ENCODE measurements at places on chromosomes 13 and 19. TPM values are rescaled to one million over a fixed set of nuclear protein-coding genes. Genes with fewer than 3 reads are reported as not detected.

UBXN6 gene
- 51.0 TPM for total RNA-seq

CCNA1 gene
- total RNA-seq, result 1.5 TPM

KLHL1 gene
- not detected for total RNA-seq

ZNF665 gene
- total RNA-seq, result 1.6 TPM

ATG4D gene
- 37.3 TPM for total RNA-seq

ZNF724 gene
- total RNA-seq, result 12.1 TPM

ARMC6 gene
- 56.5 TPM for total RNA-seq

F2RL3 gene
- not detected for total RNA-seq

LRG1 gene
- total RNA-seq, result 0.39 TPM

CGB5 gene
- not detected for total RNA-seq

KLK12 gene
- total RNA-seq, result not detected

TNFSF9 gene
- 9.7 TPM for total RNA-seq

PPFIA3 gene
- 5.0 TPM for total RNA-seq

PSG1 gene
- total RNA-seq, result not detected

FCER2 gene
- not detected for total RNA-seq

CACNG8 gene
- not detected for total RNA-seq

LRRC63 gene
- total RNA-seq, result 0.17 TPM

CLDN10 gene
- total RNA-seq, result not detected

SHISA7 gene
- not detected for total RNA-seq

CACNG7 gene
- not detected for total RNA-seq

PSG6 gene
- not detected for total RNA-seq

ZNF829 gene
- total RNA-seq, result 5.3 TPM

KIR3DL1 gene
- total RNA-seq, result not detected

FARP1 gene
- 0.42 TPM for total RNA-seq

CEACAM21 gene
- 38.5 TPM for total RNA-seq

ZNF841 gene
- total RNA-seq, result 16.1 TPM

ZNF154 gene
- total RNA-seq, result 4.7 TPM

CCDC70 gene
- total RNA-seq, result not detected

RNF113B gene
- total RNA-seq, result not detected

NANOS3 gene
- total RNA-seq, result 1.5 TPM

HAUS8 gene
- 34.9 TPM for total RNA-seq

SBNO2 gene
- total RNA-seq, result 95.5 TPM

ETV2 gene
- total RNA-seq, result 0.98 TPM

LGALS7 gene
- total RNA-seq, result not detected

NCR1 gene
- total RNA-seq, result not detected

ADGRE3 gene
- total RNA-seq, result not detected

BRCA2 gene
- 18.9 TPM for total RNA-seq

PRTN3 gene
- not detected for total RNA-seq

CLEC11A gene
- total RNA-seq, result 0.83 TPM

OR7C1 gene
- total RNA-seq, result not detected

GRK1 gene
- not detected for total RNA-seq

PSPN gene
- total RNA-seq, result 1.6 TPM

LIM2 gene
- total RNA-seq, result not detected

ATP12A gene
- 0.16 TPM for total RNA-seq

TMEM150B gene
- total RNA-seq, result 0.71 TPM

UBE2L5 gene
- total RNA-seq, result not detected

SHANK1 gene
- not detected for total RNA-seq

All from activated T-helper 1 cell treated with anti-CD3 and anti-CD28 coated beads, Interleukin-12 subunit alpha, Interleukin-12 subunit beta, Interleukin-2, Interleukin-4 antibody, amounts not matched to agents 30 ng/mL and 10 ng/mL and 1 ng/mL, durations not matched to agents 14 hours and 24 hours and 36 hours (primary cell).